ENCODE measurements at places on chromosomes 5 and 9.
A peak's percentile ranks its signal among the peaks of the same experiment; 100 is the strongest.

GRCh38 chr9:88754452-88754851 is 219.5 kb downstream of the NXNL2 start:
- DNase-seq, result no peak
- H3K36me3 ChIP-seq, result no peaks in the 10 kb centered on the region
- H3K4me3 ChIP-seq, result no peak overlapping the region
- H3K4me1 ChIP-seq, result no peaks in the 10 kb centered on the region
- no peak overlapping the region for H3K27ac ChIP-seq

DNA sequence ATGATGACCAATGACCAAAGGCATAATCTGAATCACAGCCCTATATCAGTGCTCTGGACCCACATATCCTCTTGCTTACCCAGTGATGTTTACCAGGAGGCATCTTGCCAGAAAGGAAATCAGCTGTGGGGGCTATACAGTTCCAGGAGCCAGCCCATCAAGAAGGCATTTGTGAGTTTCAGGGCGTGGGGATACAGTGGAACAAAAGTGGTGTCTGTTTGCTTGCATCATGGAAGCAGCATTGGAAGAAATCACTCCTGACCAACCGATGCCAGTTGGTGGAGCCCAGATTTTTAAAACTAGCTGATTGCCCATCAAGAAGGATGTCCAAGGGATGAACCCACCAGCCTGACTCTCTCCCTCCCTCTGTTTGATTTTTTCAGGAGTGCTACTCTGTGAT is 106.5 kb upstream of the EGFLAM start:
- no peaks in the 10 kb centered on the region for H3K36me3 ChIP-seq
- H3K4me3 ChIP-seq, result no peak overlapping the region
- H3K27me3 ChIP-seq, result peaks cover 4% of the 10 kb centered on the region
- H3K27ac ChIP-seq, result no peak overlapping the region
- DNase-seq, result no peak

DNA sequence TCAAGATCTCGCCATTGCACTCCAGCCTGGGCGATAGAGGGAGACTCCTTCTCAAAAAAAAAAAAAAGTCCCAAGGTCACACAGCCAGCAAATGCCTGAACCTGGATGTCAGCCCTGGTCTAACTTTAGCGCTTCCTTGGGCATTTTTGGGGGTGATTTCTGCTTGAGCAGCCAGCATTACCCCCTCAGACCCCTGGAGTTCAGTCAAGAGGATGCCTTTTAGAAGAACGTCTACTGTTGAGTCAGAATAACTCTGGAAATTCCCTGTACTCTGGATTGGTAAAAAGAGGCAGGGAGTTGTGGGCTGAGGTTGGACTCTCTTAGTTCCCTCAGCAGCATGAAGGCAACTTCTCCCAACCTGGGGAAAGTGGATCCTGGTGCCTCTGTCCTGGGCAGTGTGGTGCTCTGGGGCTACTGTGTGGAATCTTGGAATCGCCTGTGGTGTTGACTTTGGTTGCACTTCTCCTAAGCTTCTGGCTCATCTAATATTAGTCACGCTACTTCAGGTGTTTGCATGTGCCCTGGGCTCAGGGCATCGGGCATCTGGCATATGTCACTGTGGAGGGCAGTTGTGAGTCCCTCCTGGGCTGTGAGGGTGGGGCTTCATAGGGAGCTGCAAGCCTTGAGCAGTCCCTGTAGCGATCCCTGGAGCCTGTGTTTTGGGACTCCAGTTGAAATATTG is 32.2 kb downstream of the STXBP1 start:
- H3K4me3 ChIP-seq, result no peak overlapping the region
- DNase-seq, result no peak
- no peaks in the 10 kb centered on the region for H3K36me3 ChIP-seq
- H3K27ac ChIP-seq, result no peak overlapping the region
- no peaks in the 10 kb centered on the region for H3K4me1 ChIP-seq

DNA sequence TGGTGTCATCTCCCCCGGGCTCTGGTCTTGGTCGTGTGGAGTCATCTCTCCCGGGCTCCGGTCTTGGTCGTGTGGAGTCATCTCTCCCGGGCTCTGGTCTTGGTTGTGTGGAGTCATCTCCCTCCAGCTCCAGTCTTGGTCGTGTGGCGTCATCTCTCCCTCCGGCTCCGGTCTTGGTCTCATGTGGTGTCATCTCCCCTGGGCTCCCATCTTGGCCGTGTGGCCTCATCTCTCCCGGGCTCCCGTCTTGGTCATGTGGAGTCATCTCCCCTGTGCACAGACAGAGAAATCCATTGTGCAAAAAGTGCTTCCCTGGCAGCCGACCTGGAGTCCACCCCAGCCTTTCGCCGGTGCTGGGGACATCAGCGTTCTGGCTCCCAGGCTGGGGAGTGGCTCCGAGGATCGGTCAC is 91.1 kb upstream of the CACNA1B start:
- H3K4me1 ChIP-seq, result peaks cover 26% of the 10 kb centered on the region
- DNase-seq, result no peak
- no peak overlapping the region for H3K4me3 ChIP-seq
- no peak overlapping the region for H3K27ac ChIP-seq
- no peaks in the 10 kb centered on the region for H3K27me3 ChIP-seq

DNA sequence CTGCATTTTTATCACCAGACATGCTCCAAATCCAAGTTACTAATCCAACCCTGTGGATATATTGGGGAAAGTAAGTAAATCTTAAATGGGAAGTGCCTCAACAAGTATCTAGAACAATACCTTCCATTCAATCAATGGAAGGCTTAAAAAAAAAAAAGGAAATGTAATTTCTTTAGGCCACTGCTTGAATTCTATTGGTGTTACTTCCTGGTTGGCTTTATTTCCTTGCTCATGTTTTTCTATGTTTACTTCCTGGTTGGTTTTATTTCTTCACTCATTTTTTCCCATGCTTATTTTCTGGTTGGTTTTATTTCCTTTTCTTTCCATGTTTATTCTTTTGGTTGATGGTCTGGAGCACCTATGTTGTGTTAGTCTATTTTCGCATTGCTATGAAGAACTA is 363.9 kb downstream of the KDM4C start:
- H3K4me3 ChIP-seq, result no peak overlapping the region
- peaks cover 34% of the 10 kb centered on the region for H3K36me3 ChIP-seq
- no peaks in the 10 kb centered on the region for H3K27me3 ChIP-seq

- peak overlapping the region; percentile 94 for H3K27ac ChIP-seq
- H3K4me3 ChIP-seq, result peak overlapping the region; percentile 56
- H3K27me3 ChIP-seq, result no peaks in the 10 kb centered on the region
Observed at GRCh38 chr5:151745071-151745705, 13.2 kb downstream of the ATOX1 start.
